ENCODE measurements at places on chromosomes 3 and 15. TPM values are rescaled to one million over a fixed set of nuclear protein-coding genes. Genes with fewer than 3 reads are reported as not detected.

FOXB1 gene
- not detected for total RNA-seq

CCRL2 gene
- 0.29 TPM for total RNA-seq

GJD2 gene
- total RNA-seq, result not detected

DAZL gene
- total RNA-seq, result not detected

FANCD2OS gene
- total RNA-seq, result not detected

RLBP1 gene
- total RNA-seq, result not detected

ITIH1 gene
- not detected for total RNA-seq

CCR9 gene
- total RNA-seq, result not detected

ABI3BP gene
- total RNA-seq, result 21.2 TPM

ACSBG1 gene
- under 0.01 TPM for total RNA-seq

DNAH12 gene
- total RNA-seq, result under 0.01 TPM

SEMA3G gene
- under 0.01 TPM for total RNA-seq

MITF gene
- total RNA-seq, result 30.1 TPM
